ENCODE measurements at places on chromosomes 12 and 14.

DNA sequence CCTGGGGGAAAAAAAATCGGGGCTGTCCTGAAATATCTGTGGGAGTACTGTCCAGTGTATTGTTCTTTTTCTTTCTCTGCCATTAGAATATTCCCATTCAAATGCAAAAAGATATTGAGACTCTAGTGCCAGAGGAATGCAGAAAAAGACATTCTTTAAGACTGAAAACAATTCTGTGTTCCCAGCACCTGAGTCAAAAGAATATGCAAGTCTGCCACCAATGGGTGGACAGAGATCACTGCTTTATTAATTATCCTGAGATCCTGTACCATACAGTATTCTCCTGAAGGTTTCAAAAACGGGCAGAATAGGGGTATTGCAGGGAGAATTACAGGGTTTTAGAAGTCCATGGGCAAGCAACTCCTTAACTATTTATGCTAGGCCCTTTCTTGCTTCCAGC, 361.8 kb downstream of the C12orf50 start:
- DNase-seq = no peak

- DNase-seq = no peak
These were observed 432.6 kb downstream of the C12orf50 start for GRCh38 chr12:87596636-87597035.

- DNase-seq = no peak
These were observed 32.9 kb downstream of the EVL start for GRCh38 chr14:100098171-100098570.

DNA sequence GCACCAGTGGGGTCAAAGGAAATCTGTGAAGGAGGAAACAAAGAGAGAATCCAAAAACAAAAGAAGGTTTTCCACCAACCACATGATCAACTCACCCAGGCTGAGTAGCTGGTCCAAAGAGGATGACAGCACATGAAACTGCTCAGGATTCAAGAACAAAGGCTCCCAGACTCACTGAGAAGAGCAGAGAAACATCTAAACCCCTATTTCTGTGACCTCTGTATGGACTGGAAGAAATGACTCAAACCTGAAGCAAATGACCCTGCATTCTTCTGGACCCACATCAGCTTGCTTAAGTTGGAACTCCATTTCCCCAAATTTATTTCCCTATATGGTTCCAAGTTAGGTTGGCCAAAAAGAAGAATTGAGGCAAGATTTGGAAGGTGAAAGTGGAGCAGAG, 26.3 kb downstream of the TC2N start:
- DNase-seq = no peak

GRCh38 chr12:74412606-74413230, 124.9 kb upstream of the ATXN7L3B start:
- peak; percentile 2 for DNase-seq

- no peak for DNase-seq
These were observed 176.7 kb upstream of the SEL1L start for GRCh38 chr14:81710232-81710845.

GRCh38 chr14:83342590-83342989, 1808.9 kb upstream of the SEL1L start:
- no peak for DNase-seq

GRCh38 chr12:24739106-24739779, 209.7 kb downstream of the BCAT1 start:
- DNase-seq = no peak

GRCh38 chr14:90533591-90534021, 136.8 kb downstream of the CALM1 start:
- no peak for DNase-seq

DNA sequence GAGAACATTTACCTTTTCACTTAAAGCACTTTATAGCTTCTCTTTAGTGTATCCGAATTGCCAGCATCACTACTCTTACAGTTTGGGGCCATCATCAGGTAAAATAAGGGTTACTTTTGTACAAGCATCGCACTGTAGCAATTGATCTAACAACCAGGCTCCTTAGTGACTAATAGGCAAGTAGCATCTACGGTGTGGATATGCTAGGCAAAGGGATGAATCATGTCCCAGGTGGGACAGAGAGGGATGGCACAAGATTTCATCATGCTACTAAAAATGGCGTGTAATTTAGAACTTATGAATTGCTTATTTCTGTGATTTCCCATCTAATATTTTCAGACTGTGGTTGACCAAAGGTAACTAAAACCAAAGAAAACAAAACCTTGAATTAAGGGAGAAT, 582.3 kb downstream of the KCNH5 start:
- DNase-seq = no peak

DNA sequence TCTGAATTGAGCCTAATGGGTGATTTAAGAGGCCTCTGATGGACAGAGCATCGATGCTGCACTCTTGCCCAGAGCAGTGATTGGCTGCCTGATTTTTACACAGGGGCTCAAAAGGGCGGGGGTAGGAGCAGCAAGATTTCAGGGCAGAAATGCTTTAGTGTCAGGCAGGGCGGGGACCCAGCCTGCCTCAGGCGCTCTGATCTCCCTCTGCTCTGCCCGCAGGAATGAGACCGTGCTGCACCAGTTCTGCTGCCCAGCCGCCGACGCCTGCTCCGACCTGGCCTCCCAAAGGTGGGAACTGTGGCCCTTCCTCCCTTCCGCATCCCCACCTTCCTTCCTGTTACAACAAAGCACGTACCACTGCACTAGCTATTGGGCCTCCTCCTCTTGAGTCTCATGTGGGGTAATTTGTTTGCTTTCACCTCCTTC, 32.4 kb downstream of the IQSEC3 start:
- DNase-seq = no peak

DNA sequence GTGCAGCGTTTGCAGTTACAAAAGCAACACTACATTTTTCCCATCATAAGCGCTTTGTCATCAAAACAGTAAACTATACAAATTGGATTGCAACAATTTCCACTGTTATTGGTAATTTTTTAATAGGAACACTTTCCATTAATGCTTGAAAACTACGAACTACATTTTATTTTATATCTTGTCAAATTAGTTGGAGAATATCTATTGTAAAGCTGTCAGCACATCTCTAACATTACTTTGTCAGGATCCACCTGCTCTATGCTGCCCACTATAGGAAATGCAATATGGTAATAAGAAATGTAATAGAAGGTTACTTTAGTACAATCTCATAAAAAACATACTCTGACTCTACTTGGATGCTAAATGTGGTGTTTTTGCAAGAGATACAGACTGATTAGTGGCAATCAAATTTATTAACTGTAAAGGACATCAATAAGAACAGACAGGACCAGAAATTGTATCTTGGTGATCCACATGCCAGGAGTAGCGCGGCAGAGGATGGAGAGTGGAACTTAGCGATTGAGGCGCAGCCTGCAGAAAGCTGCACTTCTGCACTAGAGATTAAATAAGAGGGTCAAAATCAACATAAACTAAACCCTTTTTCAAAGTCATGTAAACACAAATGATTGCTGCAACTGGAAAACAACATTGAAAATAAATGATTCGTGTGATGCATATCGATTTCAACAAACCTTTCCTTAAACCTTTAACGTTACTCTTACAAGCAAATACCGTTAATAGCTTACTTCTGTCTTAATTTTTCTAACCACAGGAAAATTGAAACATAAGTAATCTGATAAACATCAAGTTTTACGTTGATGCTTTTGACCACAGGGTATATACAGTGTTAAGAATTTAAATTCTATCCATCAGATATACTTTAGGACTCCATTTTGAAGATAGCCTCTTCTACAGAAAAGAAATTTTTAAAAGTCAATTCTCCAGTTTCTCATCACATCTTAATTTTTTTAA, 3.6 kb upstream of the ARID2 start:
- DNase-seq = peak; percentile 69

DNA sequence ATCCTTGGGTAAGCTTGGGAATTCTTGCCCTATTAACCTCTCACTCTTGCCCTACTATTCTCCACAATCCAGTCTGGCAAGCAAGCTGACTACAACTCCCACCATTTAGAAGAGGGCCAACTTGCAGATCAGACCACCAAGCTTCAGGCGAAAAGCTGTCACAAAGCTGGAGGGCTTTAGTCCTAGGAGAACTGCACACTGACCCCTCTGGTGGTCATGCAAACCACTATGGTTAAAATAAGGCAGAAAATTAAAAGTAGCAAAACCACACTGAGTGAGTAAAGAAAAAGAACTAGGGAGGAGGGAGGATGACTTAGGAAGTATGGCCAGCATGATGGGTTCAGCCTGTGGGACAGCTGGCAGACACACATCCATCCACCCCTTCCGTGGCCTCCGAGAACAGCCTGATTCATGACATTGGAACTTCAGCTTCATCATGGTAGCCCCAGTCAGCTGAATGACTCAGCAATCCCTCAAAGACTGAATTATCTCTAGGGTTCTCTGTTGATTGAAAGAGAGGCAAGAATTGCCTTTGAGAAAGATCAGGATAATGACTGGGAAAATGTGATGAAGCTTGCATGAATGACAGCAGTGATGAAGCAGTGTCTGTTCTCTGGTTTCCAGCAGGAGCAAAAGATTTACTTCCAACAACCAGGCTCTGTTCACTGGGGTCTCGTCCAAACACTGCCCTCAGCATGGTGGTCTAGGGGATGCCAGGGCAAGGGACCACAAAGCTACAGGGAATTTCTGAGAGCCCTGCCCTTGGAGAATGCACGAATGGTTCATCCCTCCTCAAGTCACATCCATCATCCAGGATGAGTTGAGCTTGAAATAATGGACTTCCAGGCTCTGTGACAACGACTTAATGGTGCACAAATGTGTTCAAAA, 24.4 kb downstream of the PITPNM2 start:
- no peak for DNase-seq

DNA sequence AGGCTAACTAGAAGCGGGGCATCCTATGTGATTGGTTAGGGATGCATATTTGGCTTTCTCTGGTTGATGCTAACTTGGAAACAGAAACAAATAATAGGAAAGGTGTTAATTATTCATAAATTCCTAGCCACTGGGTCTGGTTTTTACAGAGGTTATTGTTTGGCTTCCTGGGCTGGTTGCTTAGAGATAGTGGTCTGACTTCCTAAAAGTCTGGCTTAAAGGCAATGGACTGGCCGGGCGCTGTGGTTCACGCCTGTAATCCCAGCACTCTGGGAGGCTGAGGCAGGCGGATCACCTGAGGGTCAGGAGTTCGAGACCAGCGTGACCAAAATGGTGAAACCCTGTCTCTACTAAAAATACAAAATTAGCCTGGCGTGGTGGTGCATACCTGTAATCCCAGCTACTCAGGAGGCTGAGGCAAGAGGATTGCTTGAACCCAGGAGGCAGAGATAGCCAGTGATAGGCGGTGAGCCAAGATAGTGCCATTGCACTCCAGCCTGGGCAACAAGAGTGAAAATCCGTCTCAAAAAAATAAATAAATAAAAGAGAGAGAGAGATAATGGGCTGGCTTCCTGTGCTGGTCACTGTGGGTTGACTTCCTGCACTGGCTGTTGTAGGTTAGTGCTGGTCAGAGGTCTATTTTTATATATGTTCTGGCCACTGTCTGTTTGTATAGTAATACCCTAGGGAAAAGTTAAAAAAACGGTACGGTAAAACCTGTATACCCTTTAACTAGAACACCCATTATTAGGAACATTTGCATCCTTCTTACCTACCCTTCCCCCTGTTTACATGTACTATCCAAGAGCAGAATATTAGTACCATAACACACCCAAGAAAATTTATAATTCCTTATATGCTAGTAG, 24.1 kb downstream of the OR6S1 start:
- no peak for DNase-seq

GRCh38 chr12:26360062-26360461, 164.7 kb downstream of the SSPN start:
- no peak for DNase-seq

GRCh38 chr14:89853936-89854693, 100.4 kb downstream of the EFCAB11 start:
- no peak for DNase-seq

DNA sequence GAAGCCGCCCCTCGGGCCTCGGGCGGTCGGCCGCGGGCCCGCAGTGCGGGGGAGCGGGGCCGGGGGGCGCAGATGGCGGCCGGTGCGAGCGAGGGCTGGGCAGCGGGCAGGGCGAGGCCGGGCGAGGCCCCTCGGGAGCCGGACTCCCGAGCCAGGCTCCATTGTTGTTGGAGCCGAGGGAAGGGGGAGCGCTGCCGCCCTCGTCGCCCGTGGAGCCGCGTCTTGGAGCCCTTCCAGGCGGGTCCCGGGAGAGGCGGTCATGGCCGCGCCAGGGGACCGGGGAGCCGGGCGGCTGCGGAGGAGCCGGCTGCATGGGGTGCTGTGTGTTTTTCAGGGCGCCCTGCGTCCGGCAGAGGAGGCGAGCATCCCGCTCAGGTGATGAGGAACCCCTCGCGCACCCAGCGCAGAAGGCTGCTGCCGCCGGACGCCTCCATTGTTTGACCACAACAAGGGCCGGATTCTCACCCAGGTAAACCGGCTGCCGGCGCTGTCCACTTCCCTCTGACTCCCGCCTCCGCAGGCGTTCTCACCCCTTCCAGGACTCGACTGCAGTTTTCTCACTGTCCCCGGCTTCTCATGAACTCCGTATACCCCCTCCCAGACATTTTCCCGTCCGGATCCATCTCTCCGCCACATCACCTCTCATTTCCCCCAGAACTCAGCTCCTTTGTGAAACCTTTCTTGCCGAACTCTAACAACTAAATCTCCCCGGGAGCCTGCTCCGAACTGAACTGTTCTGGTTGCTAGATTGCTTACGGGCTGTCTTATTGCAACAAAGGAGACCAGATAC, 732 bp downstream of the ZNF664 start:
- no peak for DNase-seq

DNA sequence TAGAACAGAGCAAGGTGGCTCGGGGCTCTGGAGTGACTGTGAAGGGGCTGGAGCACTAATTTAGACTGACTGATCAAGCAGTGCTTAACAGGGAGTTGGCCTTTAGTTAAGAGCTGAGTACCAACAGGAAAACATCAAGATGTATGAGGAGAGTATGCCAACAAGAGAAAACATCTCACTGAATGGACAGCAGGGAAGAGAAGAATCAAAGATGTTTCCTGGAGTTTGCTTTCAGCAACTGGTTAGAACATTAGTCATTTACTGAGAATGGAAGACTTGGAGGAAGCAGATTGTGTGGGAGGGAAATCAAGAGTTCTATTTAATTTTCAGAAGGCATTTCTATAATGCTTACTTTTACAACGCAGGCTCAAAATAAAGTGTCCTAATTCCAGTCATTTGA, 259.3 kb downstream of the ADAMTS20 start:
- no peak for DNase-seq

GRCh38 chr12:33180918-33181317, 258.7 kb downstream of the SYT10 start:
- DNase-seq = no peak

DNA sequence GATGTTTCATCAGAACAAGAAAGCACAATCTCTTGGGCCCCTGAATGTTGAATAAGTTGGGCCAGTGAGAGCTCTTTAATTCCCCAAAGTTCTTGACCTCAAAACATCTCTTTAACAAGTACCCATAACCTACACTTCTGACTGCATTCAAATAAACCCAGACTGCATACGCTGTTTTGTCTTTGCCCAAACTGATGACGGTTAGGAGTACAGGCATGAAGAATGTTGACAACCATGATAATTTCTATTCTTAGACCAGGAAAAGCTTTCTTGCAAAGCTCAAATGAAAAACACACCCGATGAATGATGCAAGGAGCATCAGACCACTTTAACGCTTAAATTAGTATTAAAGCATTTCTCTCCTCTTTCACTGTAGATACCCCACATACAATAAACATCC, 11.7 kb upstream of the RAB3IP start:
- no peak for DNase-seq

Measured in CD4-positive, alpha-beta T cell treated with Interleukin-15 for 4 hours (primary cell).